ENCODE measurements at places on chromosomes 12 and 14.

- DNase-seq, result no peak
Observed at GRCh38 chr12:67754933-67755697, 106.6 kb downstream of the DYRK2 start.

- DNase-seq, result no peak
Observed at GRCh38 chr12:50507930-50508329, 3.1 kb downstream of the DIP2B start.

- DNase-seq, result no peak
Observed at GRCh38 chr14:32259368-32260013, 56.4 kb upstream of the RNU6-8 start.

GRCh38 chr14:26026384-26026783 is 571.4 kb downstream of the NOVA1 start:
- DNase-seq, result no peak

GRCh38 chr12:100266585-100266834 is 369 bp downstream of the DEPDC4 start:
- DNase-seq, result peak; percentile 86
